ENCODE measurements at places on chromosomes 12 and 14. TPM values are rescaled to one million over a fixed set of nuclear protein-coding genes. Genes with fewer than 3 reads are reported as not detected.

GRCh38 chr14:93019970-93020369, 95.8 kb downstream of the ITPK1 start:
- no peak overlapping the region for H3K4me3 ChIP-seq
- no peaks in the 10 kb centered on the region for H3K36me3 ChIP-seq
- DNase-seq = no peak
- H3K27me3 ChIP-seq = no peaks in the 10 kb centered on the region
- no peaks in the 10 kb centered on the region for H3K4me1 ChIP-seq
- no peak overlapping the region for H3K27ac ChIP-seq

- H3K4me1 ChIP-seq = no peaks in the 10 kb centered on the region
- no peak overlapping the region for H3K27ac ChIP-seq
- H3K36me3 ChIP-seq = no peaks in the 10 kb centered on the region
- H3K27me3 ChIP-seq = no peaks in the 10 kb centered on the region
- DNase-seq = peak; percentile 41
- H3K4me3 ChIP-seq = no peak overlapping the region
Measured at GRCh38 chr14:45426685-45427282, 173.8 kb upstream of the MIS18BP1 start.

- peaks cover 2% of the 10 kb centered on the region for H3K27me3 ChIP-seq
- DNase-seq = no peak
- H3K36me3 ChIP-seq = no peaks in the 10 kb centered on the region
Measured at GRCh38 chr12:95573951-95574576, 22.8 kb upstream of the USP44 start.

DNA sequence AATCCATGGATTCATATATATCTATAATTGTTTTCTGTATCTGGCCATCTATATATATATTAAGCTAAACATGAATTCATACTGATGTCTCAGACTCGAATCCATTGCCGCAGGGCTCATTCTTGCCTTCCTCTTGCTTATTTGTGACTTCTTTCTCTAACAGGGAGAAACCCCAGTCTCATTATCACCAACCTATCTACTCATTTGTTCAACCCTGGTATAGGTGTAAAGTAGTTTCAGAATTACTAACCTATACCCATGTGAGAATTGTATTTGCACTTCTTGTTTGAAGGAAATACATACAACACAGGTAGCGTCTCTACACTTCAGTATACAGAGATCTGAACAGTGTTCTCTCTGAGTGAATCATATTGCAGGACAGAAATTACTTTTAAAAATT, 77.7 kb downstream of the PTPN11 start:
- H3K4me1 ChIP-seq = no peaks in the 10 kb centered on the region
- no peaks in the 10 kb centered on the region for H3K27me3 ChIP-seq

DNA sequence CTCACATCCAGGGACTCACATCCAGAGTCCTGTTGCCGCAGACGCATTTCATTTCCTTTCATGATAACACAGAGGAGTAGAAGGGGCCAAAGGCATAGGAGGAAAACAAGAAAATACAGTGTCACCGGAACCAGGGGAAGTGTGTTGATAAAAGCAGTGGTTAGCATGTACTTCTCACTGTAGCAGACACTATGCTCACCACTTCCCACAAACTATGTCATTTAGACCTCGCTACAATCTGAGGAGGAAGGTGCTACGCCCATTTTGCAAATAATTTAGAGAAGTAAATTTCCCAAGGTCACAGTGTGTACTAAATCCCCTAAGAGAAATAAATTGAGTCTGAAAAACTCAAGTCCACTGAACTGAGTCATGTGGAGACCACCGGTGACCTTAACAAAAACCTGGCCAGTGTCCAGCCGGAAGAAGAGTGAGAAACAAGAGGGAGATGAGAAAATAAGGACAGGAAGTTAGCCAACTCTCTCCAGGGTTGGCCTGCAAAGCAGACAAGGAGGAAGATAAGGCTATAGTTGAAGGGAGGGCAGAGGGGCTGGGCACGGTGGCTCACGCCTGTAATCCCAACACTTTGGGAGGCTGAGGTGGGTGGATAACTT, 25.8 kb upstream of the TMCC3 start:
- no peaks in the 10 kb centered on the region for H3K27me3 ChIP-seq
- peak; percentile 84 for DNase-seq
- peaks cover 40% of the 10 kb centered on the region for H3K4me1 ChIP-seq
- peak overlapping the region; percentile 66 for H3K27ac ChIP-seq

DNA sequence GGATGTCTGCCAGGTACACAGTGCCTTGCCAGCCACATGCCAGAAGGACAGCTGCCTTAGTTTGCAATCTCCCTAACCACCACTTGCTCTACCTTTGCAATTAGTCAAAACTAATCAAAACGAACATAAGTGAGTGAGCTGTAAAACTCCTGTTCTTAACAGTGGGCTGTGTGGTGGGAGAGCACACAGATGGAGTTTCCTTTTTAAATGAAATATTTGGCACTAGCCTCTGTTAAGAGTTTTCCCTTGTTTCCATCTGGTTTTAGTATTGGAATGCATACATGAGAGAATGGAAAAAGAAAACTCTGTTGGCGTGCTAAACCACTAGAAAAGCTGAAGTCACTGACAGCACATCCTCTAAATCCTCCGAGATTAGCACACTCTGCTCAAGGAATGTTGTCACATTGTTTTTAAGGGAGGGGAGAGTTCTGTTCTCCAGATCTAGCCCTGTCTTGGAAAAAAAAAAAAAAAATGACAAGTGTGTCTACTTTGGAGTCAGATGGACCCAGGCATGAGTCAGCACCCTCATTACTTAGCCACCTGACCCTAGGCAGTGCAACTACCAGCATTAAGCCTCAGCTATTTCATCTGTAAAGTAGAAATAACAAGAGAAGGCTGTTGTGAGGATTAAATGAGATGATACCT, 83.9 kb downstream of the STXBP6 start:
- no peak overlapping the region for H3K4me3 ChIP-seq
- peaks cover 2% of the 10 kb centered on the region for H3K27me3 ChIP-seq
- no peaks in the 10 kb centered on the region for H3K36me3 ChIP-seq
- DNase-seq = peak; percentile 29

GRCh38 chr12:128381946-128382345, 115.0 kb downstream of the TMEM132C start:
- H3K4me3 ChIP-seq = no peak overlapping the region
- no peak overlapping the region for H3K27ac ChIP-seq
- no peaks in the 10 kb centered on the region for H3K4me1 ChIP-seq
- no peaks in the 10 kb centered on the region for H3K36me3 ChIP-seq
- DNase-seq = no peak

Gene STAC3
- 1.0 TPM for total RNA-seq

DNA sequence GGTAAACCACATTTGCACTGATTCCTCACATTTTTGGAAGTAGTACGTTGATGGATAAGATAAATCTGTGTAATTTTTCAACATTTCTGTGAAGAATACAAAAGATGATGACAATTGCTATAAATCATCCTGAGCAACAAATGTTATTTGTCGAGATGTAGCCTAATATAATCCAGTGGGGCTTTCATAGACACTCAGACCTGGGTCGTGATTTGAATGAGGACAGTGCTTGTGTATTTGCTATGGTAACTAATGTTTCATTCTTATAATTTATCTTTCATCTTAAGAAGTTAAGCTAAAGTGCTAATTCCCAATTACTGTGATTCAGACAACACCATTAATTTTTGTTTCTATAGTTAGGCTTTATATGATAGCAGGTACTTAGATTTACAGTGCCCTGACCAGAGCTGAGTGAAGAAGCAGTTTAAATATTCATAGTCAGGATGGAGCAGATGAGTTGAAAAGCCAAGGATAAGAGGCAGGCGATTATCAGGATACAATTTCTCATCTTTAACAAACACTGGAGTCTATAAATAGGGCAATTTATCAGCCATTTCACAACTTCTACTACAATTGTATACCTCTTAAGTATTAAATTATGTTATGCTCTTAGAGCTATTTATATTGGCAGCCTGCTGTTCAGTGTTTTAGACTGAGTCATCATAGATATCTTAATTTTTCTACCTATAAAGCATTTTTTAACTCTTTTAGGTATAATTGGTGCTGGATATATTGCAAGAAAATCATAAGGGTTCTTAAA, 359.9 kb downstream of the TRHDE start:
- H3K27me3 ChIP-seq = no peaks in the 10 kb centered on the region
- no peaks in the 10 kb centered on the region for H3K4me1 ChIP-seq
- no peaks in the 10 kb centered on the region for H3K36me3 ChIP-seq
- no peak overlapping the region for H3K4me3 ChIP-seq
- DNase-seq = no peak
- no peak overlapping the region for H3K27ac ChIP-seq

GRCh38 chr12:40137252-40137651, 31.4 kb upstream of the SLC2A13 start:
- no peaks in the 10 kb centered on the region for H3K4me1 ChIP-seq
- H3K36me3 ChIP-seq = no peaks in the 10 kb centered on the region
- peaks cover 3% of the 10 kb centered on the region for H3K27me3 ChIP-seq
- no peak overlapping the region for H3K27ac ChIP-seq
- peak; percentile 13 for DNase-seq

Gene RASSF3
- total RNA-seq = 60.0 TPM
